CD8-positive, alpha-beta T cell (primary cell): ENCODE measurements at places on chromosomes 3 and 15.

DNA sequence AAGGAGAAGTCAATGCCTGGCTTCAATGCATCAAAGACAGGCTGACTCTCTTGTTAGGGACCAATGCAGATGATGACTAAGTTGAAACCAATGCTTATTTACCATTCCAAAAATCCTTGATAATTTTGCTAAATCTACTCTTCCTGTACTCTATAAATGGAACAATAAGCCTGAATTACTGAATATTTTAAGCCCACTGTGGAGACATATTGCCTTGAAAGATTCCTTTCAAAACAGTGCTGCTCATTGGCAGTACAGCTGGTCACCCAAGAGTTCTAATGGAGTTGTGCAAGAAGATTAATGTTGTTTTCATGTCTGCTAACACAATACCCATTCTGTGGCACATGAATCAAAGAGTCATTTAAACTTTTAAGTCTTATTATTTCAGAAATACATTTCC is 181.0 kb upstream of the CBLB start:
- no peak for DNase-seq

DNA sequence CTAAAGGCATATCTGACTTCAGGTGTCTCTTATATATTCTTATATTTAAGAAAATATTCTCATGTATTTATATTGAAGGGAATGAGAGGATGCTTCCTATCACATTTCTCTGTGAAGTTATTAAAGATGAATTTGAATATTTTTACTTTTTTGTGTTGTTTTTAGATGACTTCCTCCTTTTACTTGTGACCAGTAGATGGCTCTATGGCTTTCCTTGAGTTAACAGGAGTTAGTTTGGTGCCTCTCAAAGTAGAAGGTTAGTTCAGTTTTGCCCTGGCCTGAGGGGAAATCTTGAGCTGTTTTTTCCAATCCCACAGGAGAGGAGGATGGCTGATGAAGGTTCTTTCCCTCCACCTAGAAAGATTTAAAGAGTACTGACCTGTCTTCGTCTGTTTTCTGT is 80.7 kb downstream of the SQOR start:
- no peak for DNase-seq

GRCh38 chr15:36186376-36186775 is 393.1 kb upstream of the CDIN1 start:
- DNase-seq = no peak

GRCh38 chr3:46812237-46812791 is 50.9 kb downstream of the MYL3 start:
- DNase-seq = peak; percentile 69

- no peak for DNase-seq
Observed at GRCh38 chr3:40770061-40770460, 245.3 kb downstream of the ZNF621 start.

DNA sequence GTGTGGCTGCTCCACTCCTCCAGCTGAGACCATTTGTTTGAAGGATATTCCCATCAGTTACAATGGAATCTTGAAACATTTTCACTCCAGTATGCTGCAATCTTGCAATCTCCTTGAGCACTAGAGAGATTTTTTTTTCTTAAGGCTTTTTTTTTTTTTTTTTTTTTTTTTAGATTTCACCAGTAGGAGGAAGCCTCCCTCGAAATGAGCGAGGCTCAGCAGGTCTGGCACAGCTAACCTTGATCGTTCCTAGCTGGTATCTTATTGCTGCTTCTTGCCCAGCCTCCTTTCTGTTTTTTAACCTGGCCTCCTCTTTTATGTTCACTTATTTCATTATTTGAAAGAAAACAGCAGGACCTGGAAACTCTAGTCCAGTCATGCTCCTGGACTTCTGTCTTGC is 48.1 kb downstream of the RAP2B start:
- peak; percentile 73 for DNase-seq

DNA sequence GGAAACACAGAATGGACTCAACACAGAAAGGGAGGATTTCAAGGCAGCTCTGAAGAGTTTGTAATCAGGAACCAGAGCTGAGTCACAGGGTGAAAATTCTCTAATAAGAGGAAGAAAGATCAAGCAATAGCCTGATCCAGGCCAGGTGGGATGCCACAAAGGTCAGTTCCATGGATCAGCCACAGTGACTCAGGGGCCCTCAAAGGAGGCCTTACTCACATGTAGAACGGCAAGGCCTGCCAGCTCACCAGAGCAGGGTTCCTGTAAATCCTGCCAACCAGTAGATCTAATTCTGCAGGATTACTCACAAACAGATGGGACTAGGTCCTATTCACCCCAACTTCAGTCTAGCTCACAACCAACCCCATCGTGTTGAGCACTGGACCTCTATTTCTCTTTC is 78.3 kb upstream of the PPP2R3A start:
- DNase-seq = no peak

GRCh38 chr15:60804551-60804950 is 325.6 kb upstream of the ICE2 start:
- DNase-seq = no peak

DNA sequence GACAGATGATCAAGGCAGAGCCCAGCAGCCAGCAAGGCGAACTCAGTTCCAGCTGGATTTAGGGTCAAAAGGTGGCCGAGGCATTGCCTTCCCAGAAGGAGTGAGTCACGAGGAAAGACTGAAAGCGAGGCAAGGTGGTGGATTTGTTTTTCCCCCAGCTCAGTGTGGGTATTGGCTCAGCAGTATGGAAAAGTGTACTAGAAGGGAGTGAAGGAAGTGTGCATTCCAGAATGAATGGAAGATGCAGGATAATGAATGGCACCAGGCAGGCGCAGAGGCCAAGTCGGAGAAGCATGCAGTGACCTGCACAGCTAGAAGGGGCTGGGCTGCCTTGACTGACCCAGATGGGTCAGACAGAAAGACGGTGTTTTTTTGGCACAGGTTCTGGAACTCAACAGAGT is 46.3 kb downstream of the FOXP1 start:
- DNase-seq = no peak

GRCh38 chr15:22778796-22779195 is 7.6 kb upstream of the NIPA1 start:
- DNase-seq = no peak

- no peak for DNase-seq
Observed at GRCh38 chr3:43094381-43094780, 11.5 kb downstream of the POMGNT2 start.

- peak; percentile 22 for DNase-seq
Observed at GRCh38 chr3:171328419-171329082, 131.7 kb downstream of the TNIK start.

DNA sequence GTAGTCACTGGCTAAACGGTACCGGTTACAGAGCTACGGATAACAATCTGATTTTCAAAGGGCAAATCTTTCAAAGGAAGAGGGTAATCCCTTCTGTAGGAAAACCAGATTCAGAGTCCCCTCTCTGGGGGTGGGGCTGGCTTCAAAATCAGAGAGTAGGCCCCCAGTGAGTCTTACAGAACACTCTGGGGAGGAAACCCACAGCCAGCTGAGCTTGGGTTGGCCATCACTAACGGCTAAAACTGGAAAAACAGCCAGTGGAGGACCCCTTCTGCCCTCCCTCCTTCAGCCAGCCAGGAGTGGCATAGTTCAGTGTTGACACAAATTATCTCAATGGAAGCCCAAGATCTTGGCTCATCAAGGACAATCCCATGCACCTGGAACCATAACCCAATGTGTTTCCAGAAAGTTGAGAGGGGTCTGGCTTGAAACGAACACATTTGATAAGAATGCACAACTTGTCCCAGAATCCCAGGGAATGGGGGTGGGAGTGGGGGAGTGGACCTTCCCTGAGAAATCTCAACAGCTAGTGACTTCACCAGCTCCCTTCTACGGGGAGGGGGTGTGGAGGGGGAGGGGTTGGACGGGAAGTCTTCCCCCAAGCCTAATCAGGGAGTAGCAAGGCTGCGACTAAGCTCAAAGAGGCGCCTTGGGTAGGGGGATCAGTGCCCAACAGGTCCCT is 1.0 kb downstream of the RASL12 start:
- DNase-seq = no peak

- DNase-seq = no peak
Observed at GRCh38 chr15:95024351-95024750, 793.0 kb downstream of the MCTP2 start.

GRCh38 chr3:48430708-48431101 is 819 bp upstream of the PLXNB1 start:
- no peak for DNase-seq

GRCh38 chr3:141400073-141400971 is 32.0 kb downstream of the ZBTB38 start:
- DNase-seq = no peak

GRCh38 chr15:99413955-99414754 is 151.6 kb upstream of the MEF2A start:
- no peak for DNase-seq

DNA sequence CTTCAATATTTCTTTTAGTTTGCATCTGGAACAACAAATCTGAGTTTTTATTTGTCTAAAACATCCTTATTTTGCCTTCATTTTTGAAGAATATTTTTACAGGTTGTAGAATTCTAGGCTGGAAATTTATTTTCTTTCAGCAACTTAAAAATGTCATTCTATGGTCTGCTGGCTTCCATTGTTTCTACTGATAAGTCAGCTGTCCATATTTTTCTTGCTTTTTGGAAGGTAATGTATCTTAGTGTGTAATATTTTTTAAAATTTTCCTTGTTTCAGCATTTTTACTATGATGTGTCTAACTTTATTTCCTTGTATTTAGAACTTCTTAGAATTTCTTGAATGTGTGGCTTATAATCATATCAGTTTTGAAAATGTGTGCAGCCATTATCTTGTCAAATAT is 37.0 kb downstream of the SEMA6D start:
- no peak for DNase-seq

DNA sequence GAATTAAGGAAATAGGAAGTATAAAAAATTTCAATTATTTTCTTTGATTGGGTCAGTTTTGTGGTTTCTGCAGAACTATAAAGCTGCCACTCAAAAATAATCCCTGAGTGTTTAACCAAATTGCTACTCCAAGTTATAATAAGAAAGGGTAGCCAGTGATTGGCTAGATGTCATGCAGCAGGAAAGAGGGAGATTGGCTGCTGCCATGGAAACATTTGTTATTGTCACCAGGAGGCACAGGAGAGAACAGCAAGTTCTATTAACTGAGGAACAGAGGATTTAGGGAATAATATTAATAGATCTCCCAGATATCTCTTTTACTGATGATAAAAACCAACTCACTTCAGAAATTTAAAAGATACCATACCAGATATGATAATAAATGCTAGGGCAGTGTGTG is 42.6 kb downstream of the CLDN1 start:
- DNase-seq = no peak

GRCh38 chr15:58318517-58318916 is 113.3 kb upstream of the LIPC start:
- no peak for DNase-seq

DNA sequence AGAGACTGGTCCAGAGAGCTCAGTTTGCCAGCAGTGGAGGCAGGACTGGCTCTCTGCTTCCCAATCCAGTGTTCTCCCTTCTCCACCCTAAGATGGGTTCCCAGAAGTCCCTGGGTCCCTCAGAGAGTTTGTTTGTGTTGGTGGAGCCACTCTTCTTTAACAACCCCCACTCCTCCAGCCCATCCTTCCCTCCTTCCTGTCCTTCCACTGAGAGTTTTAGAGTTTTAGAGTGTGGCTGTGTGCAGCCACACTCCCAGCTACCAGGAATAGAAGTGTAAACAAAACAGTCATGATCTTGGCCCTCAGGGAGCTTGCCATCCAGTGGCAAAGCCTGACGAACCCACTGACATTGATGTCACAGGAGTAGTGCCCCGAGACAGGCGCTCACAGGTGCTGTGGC is 12.5 kb upstream of the FBLN2 start:
- DNase-seq = no peak

DNA sequence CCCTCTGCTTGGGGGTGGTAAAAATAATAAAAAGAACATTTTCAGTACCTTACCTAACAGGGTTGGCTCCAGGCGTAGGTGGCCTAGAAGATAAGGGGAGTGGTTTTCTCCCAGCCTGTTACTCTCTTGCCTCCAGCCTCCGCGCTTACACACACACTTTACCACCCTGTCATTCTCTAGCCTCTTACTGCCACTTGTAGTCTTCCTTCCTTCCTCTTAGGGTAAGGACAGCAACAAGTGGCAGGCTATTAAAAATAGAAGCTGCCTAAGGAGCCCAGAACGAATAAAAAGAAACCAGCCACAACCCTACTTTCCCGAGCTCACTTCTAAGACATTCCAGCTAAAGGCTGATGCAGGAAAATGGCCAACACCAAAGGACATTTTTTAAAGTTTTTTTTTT is 9.6 kb upstream of the LIPH start:
- no peak for DNase-seq

- no peak for DNase-seq
Observed at GRCh38 chr15:58704155-58704865, 45.2 kb downstream of the ADAM10 start.

- DNase-seq = no peak
Observed at GRCh38 chr3:149376718-149377407, 586 bp downstream of the TM4SF1 start.

DNA sequence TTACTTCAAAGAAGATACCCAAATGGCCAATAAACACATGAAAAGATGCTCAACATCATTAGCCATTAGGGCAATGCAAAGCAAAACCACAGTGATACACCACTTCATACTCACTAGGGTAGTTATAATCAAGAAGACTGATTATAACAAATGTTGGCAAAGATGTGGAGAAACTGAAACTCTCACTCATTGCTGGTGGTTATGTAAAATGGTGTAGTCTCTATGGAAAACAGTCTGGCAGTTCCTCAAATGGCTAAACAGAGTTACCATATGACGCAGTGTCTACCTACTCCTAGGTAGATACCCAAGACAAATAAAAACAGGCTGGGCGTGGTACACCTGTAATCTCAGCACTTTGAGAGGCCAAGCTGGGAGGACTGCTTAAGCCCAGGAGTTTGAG is 3.5 kb upstream of the ZFAND6 start:
- DNase-seq = no peak

GRCh38 chr3:171227359-171227758 is 200.8 kb upstream of the SLC2A2 start:
- no peak for DNase-seq

DNA sequence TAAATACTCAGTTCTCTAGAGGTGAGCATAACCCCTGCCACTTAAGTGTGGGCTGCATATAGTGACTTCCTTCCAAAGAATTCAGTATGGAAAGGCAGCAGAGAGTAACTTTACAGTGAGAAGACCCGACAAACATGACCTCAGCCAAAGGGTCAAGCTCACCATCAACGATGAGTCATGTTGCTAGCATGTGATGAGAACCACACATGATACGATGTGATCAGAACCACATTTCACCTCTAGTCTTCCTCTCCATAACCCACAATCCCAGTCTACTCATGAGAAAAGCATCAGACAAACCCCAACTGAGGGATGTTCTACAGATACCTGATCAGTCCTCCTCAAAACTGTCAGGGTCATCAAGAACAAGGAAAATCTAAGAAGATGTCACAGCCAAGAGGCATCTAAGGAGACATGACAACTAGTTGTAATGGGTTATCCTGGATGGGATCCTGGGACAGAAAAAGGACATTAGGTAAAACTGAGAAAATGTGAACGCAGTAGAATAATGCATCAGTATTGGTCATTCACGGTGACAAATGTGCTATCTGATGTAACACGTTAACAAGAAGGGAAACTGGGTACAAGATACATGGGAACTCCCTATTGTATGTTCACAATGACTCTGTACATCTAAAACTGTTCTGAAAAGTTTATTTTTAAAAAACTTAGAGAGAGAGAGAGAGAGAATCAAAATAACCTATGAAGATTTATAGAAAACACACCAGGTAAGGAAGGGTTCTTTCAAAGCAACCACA is 28.3 kb downstream of the SEC61A1 start:
- DNase-seq = no peak
